ENCODE measurements at places on chromosomes 6 and 20.
A peak's percentile ranks its signal among the peaks of the same experiment; 100 is the strongest.

- no peak for DNase-seq
Measured at GRCh38 chr6:108078191-108078590, 3.6 kb upstream of the OSTM1 start.

GRCh38 chr6:31139599-31139998, 733 bp upstream of the PSORS1C2 start:
- DNase-seq = no peak

DNA sequence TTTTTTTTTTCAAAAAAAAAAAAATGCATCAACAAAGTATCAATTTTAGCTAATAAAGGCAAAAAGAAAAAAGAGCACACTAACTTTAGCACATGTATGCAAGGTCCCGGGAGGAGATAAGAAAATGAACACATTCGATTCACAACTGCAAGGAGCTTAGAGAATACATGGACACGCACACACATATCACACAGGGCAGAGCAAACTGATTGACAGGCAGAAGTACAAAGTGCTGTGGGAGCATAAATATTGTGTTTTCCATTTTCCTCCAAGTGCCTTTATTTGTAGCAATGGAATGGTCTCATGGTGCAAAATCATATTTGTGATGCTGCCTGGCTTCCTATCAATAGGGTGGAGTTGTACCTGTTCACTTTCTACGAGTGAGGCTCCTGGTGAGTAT, 63.8 kb downstream of the SGK1 start:
- no peak for DNase-seq

DNA sequence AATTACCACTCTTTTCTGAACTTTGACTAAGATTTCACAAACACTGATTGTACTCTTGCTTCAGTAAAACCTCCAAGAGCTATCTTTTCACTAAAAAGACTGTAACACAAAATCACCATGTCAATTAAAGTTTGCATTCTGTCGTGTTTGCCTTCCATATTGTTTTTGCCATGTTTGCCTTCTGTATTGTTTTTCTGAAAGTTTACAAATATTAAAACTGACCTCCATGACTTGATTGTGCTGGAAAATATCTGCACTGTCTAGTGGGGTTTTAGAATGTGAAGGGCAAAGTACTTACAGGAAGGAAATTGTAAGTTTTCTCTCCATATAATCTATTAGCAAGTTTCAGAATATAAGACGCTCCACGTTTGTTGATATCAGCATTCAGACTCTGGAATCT, 3.4 kb downstream of the SERPINB1 start:
- no peak for DNase-seq

GRCh38 chr6:134092449-134092848, 40.0 kb upstream of the SLC2A12 start:
- DNase-seq = no peak

DNA sequence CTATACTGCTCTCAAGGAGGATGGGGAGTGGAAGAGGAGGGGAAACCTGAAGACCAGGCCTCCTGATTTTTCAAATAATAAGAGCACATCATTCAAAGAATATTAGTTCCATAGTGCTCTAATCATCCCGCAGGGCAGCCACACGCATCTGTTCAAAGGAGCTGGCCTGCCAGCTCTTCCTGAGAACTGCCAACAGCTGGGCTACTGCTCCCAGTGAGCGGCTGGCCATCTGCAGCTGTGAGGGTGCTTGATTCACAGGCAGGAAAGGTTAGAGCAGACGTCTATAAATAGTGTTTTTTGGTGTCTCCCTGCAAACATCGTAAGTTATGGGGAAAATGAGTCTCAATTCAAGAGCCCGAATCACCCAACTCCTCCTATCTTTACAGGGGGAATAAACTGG, 17.3 kb downstream of the NSFL1C start:
- no peak for DNase-seq

GRCh38 chr6:133756078-133756695, 132.7 kb upstream of the TCF21 start:
- DNase-seq = no peak

DNA sequence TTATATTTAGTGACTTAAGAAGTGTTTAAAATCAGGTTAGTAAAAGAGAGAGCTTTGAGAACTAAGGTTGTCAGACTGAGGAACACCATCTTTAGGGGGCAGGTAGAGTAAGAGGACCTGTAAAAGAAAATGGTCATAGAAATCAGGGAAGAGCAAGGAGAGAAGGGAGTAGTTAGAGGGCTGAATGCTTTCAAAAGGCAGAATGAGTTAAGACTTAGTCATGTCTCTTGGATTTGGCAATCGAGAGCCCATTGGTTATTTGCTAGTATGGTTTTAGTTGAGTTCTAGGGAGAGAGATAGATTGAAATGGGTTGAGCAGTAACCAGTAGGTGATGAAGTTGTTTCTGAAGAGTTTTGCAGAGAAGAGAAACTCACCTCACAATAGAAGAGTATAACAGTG, 51.1 kb downstream of the RALGAPB start:
- DNase-seq = no peak

DNA sequence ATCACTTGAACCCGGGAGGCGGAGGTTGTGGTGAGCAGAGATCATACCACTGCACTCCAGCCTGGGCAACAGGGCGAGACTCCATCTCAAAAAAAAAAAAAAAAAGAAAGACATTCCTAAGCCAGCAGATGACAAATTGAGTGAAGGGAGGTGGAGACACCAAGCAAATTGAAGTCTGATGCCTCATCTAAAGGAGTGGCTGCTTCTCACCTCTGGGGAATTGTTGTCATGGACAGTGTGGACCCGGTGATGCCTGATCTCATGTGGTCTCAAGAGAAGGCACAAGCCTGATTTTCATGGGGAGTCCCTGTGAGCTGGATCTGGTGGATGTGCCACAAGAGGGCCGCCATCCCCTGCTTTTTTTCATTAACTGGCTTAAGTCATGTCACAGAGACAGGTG, 272.0 kb downstream of the ZNF217 start:
- no peak for DNase-seq

GRCh38 chr20:56091628-56092234, 86.4 kb upstream of the CBLN4 start:
- no peak for DNase-seq

- no peak for DNase-seq
Measured at GRCh38 chr6:126039284-126039683, 52.9 kb downstream of the TRMT11 start.

- DNase-seq = no peak
Measured at GRCh38 chr6:88698661-88699060, 264.8 kb downstream of the RNGTT start.

GRCh38 chr6:150176152-150176551, 33.3 kb downstream of the PPP1R14C start:
- DNase-seq = no peak

- no peak for DNase-seq
Measured at GRCh38 chr6:120918137-120918536, 416.1 kb downstream of the TBC1D32 start.

GRCh38 chr6:131015025-131015591, 47.9 kb downstream of the EPB41L2 start:
- no peak for DNase-seq

- DNase-seq = no peak
Measured at GRCh38 chr20:59858425-59858824, 75.0 kb downstream of the SYCP2 start.

DNA sequence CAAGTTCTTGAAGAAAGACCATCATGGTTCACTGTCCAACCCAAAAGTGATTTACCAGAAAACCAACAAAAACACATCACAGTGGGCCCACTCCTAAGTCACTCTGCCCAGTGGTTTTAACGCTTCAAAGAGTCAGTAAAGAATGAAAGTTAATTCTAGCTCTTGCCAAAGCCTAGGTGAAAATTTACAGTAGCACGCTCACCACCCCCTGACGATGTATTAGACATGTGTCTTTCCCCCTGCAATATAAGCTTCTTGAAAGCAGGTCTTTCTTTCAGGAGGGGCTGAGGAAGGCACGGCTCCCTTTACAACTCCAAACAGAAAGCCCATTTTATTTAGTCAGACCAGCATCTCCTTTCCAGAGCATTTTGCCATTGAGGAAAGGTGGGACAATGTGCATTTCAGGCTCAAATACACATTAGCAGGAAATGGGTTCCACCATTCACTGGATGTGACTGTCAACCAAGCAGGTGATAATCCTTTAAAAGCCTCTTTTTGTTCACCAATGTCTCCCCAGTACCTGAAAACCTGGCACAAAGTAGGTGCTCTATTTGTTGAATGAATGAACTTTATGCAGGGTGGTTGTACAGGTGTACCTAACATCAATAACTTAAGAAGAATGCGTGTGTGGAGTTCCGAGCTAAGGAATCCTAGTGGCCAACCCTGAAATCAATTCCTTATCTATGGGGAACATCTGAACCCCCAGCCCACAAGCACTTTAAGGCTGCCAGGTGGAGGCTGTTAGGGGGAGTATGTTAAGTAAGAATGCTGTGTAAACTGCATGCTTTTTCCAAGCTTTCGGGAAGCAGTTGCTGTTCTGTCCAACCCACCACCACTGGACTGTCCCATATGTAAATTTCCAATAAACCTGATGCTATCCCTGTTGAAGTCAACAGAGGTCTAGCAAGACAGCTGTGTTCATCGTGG, 11.4 kb downstream of the EZR start:
- DNase-seq = no peak

- DNase-seq = no peak
Measured at GRCh38 chr6:127289934-127290333, 23.3 kb downstream of the RNF146 start.

DNA sequence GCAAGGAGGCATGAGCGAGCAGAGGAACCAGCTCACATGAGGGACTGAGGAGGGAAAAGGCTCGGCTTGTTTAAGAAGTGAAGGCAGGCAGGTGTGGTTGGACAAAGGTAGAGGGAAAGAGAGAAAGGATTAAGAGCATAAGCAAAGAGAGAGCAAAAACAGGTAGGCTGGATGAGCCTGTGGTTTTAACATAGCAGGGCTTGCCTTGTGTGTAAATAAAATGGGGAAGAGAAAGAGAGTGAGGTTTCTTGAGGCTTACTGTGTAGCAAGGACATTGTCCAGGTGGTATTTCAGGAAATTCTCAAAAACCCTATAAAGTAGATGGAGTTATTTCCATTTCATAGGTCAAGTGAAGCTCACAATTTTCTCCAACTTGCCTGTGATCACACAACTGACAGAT, 93.9 kb upstream of the HDAC2 start:
- no peak for DNase-seq

- no peak for DNase-seq
Measured at GRCh38 chr6:47454713-47455396, 22.7 kb upstream of the CD2AP start.

GRCh38 chr20:50194831-50195523, 4.3 kb downstream of the CEBPB start:
- no peak for DNase-seq

DNA sequence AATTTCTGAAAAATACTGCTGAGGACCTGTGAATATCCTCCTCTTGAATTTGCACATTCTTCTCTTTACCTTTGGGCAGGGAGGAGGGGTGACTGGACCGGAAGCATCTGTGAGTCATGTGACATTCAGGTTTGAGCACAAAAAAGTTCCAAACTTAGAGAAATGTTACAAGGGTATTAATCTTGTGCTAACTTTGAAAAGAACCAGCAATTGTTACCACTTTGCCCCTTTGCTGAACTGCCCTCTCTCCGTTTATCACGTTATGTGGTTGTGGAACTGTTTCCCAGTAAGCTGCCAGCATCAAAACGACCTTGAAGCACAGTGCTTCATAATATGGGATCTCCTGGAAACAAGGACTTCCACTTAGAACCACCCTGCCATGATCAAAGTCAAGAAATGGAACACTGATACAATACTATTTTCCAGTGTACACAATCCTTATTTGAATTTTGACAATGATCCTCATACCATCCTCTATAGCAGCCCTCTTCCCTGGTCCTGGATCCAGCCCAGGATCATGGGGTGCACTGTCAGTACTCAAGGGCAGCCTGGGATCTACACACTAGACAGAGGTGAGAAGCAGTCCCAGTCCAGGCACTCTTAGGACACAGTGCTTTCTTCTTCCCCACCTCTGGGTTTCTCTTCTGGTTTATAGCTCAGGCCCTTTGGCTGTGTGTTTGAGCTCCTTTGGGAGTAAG, 2.3 kb upstream of the TUBB1 start:
- DNase-seq = no peak

- peak; percentile 20 for DNase-seq
Measured at GRCh38 chr6:159761129-159761872, 544 bp upstream of the ACAT2 start.

GRCh38 chr6:43338243-43338642, 29.6 kb upstream of the CRIP3 start:
- DNase-seq = no peak

DNA sequence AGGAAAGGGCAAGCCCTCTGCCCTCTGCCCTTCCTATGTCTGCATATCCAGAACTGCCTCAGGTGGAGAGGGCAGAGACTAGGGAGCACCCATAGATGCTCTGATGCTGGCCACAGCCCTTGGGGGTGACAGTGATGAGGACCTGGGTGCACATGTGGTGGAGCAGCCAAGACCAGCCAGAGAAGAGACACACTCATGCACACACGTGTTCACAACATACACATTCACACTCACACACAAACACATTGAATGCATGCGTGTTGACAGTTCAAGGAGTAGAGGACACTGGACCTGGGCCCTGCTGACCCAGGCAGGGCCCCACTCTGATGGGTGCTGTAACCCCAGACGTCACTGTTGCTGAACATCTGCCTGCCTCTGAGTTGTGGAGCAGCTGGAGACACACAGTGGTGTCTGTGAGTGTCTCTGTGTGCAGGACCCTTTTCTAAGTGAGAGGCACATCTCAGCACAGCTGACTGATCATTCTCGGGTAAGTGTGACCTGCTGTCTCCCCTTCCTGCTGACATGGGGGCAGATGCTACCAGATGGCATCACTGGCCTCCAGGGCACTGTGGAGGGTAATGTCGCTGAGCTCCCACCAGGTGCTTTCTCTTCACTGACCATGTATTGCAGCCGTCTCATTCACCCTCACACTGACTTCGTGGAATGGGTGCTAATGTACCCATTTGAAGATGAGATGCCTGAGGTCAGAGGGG, 30.1 kb upstream of the MAS1L start:
- no peak for DNase-seq

DNA sequence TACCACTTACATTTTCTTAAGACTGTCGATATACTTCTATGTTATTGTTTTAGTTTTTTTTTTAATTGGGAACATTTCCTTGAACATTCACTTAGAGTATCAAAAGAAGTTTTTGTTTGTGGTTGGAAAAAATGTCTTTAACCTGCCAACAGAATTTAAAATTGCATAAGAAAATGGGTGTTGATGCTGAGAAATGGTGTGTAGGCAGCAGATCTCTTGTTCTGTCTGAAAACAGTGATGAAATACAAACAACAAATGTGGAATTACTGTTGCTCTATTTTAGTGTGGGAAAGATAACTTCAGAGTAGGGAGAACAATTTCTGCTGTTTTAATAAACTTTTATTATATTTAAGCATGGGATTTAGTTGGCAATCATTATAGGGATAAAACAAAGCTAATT, 293.5 kb downstream of the CDKAL1 start:
- DNase-seq = no peak

GRCh38 chr20:32466739-32467505, 108.8 kb downstream of the ASXL1 start:
- DNase-seq = no peak

GRCh38 chr6:96878143-96878542, 19.5 kb downstream of the NDUFAF4 start:
- no peak for DNase-seq

- no peak for DNase-seq
Measured at GRCh38 chr20:46137816-46138215, 19.7 kb downstream of the CD40 start.

- no peak for DNase-seq
Measured at GRCh38 chr6:151026041-151026663, 160.7 kb downstream of the MTHFD1L start.

GRCh38 chr6:128239146-128239545, 281.3 kb downstream of the PTPRK start:
- DNase-seq = no peak
